ENCODE measurements at places on chromosomes 2 and 18. TPM values are rescaled to one million over a fixed set of nuclear protein-coding genes. Genes with fewer than 3 reads are reported as not detected.

- H3K27me3 ChIP-seq: no peaks in the 10 kb centered on the region
- no peak overlapping the region for H3K27ac ChIP-seq
- DNase-seq: no peak
- no peaks in the 10 kb centered on the region for H3K4me1 ChIP-seq
These were observed 60.1 kb downstream of the DSC3 start for GRCh38 chr18:30982285-30982992.

DNA sequence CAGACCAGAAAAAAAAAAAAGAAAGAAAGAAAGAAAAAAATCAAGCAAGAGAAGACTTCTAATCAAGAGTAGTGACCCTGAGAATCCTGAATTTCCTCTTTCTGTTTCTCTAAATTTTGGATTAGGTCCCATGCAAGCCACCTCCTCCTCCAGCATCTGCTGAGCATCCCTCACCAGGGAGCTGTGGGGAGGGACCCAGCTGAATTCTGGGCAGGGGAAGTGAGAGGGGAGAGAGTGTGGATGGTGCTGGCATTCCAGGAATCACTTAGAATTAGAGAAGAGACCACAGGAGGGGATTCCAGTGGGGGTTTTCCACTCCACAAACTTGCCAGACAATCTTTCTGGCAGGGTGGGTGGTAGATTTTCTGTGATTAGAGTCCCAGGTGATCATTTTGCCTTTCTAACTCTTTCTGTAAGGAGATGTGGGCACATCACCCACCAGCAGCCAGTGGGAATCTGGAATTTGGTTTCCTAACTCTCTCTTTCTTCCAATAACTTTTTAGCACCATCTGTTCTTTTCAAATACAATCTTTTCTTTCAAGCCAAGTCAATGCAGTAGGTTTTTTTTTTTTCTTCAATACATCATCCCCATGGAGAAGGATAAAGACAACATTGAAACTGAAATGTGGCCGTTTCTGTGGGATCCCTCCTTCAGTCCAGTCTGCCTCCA, 279.2 kb downstream of the CLIP4 start:
- H3K36me3 ChIP-seq: no peaks in the 10 kb centered on the region
- H3K4me1 ChIP-seq: no peaks in the 10 kb centered on the region
- H3K27ac ChIP-seq: no peak overlapping the region
- no peaks in the 10 kb centered on the region for H3K27me3 ChIP-seq

DNA sequence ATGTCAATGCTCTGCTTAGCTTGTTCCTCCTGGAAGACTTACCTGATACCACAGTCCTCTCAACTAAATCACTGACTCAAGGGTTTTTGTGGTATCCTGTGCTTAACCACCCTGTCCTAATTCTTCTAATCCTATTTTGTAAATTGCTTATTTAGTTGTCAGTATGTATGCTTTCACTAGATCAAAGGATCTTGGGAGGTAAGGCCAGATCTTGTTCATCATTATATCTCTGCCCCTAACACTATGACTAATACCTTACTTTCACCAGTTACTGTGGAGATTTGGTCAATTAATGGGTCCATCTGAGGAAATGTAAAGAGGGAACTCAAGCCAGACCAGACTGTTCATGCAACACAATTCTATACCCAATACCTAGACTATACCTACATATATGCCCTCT, 203.2 kb downstream of the GULP1 start:
- H3K27ac ChIP-seq: no peak overlapping the region
- no peak for DNase-seq
- H3K36me3 ChIP-seq: no peaks in the 10 kb centered on the region
- no peaks in the 10 kb centered on the region for H3K4me1 ChIP-seq
- no peak overlapping the region for H3K4me3 ChIP-seq

GRCh38 chr2:192277494-192278109, 82.9 kb upstream of the TMEFF2 start:
- no peaks in the 10 kb centered on the region for H3K36me3 ChIP-seq
- no peaks in the 10 kb centered on the region for H3K4me1 ChIP-seq
- no peak for DNase-seq
- no peaks in the 10 kb centered on the region for H3K27me3 ChIP-seq
- H3K27ac ChIP-seq: no peak overlapping the region

- no peak for DNase-seq
- no peak overlapping the region for H3K27ac ChIP-seq
- H3K4me3 ChIP-seq: no peak overlapping the region
These were observed 53.5 kb upstream of the TCF4 start for GRCh38 chr18:55641486-55641885.

The CHPF gene
- 45.3 TPM for total RNA-seq

The HOXD10 gene
- total RNA-seq: 0.55 TPM

GRCh38 chr2:26612034-26612433, 29.1 kb downstream of the CIB4 start:
- H3K36me3 ChIP-seq: no peaks in the 10 kb centered on the region
- no peak for DNase-seq
- H3K4me3 ChIP-seq: no peak overlapping the region

The IL36A gene
- total RNA-seq: not detected

- peaks cover 54% of the 10 kb centered on the region for H3K36me3 ChIP-seq
- no peaks in the 10 kb centered on the region for H3K27me3 ChIP-seq
- DNase-seq: no peak
- H3K27ac ChIP-seq: no peak overlapping the region
These were observed 4.2 kb downstream of the NABP1 start for GRCh38 chr2:191682126-191682525.

The MAP3K19 gene
- total RNA-seq: not detected

GRCh38 chr2:235091421-235091820, 139.6 kb downstream of the SH3BP4 start:
- H3K27me3 ChIP-seq: peaks cover 6% of the 10 kb centered on the region
- no peak overlapping the region for H3K4me3 ChIP-seq
- H3K36me3 ChIP-seq: no peaks in the 10 kb centered on the region

- DNase-seq: no peak
- H3K36me3 ChIP-seq: no peaks in the 10 kb centered on the region
- no peak overlapping the region for H3K27ac ChIP-seq
- no peaks in the 10 kb centered on the region for H3K27me3 ChIP-seq
- H3K4me1 ChIP-seq: no peaks in the 10 kb centered on the region
- H3K4me3 ChIP-seq: no peak overlapping the region
These were observed 80.9 kb upstream of the KYNU start for GRCh38 chr2:142796588-142796987.

The SCYGR7 gene
- total RNA-seq: not detected

DNA sequence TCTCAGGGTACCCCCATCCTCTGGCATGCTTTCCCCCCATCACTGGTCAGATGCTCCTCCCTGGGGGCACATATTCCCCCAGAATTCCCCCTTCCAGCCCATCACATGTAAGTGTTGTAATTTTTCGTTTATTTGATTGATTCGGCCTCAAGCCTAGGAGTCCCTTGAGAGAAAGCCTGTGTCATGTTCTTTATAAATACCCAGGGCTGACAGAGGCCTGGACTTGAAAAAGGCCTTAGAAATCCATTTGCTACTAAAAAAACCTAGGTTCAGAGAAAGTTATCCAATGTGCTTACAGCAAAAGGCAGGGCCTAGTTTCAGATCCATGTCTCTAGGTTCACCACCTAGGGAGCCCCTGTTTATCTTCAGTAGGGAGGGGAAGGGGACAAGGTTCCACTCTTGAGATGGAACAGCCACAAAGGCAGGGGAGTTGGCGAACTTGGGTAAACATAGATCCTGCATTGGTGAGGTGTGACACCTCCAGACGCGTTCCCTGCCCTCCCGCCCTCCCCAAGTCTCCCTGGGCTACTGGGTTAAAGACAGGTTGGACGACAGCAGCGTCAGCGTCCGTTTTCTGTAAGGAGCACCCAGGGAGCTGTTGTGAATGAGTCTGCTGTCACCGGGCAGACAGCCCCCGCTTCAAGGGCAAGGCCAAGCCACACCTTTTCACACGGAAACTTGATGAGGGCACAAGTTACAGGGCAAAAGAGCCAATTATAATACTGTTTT, 147.8 kb downstream of the EN1 start:
- H3K27ac ChIP-seq: no peak overlapping the region
- no peak for DNase-seq
- H3K4me3 ChIP-seq: no peak overlapping the region
- H3K27me3 ChIP-seq: no peaks in the 10 kb centered on the region
- no peaks in the 10 kb centered on the region for H3K4me1 ChIP-seq

- DNase-seq: no peak
- H3K27ac ChIP-seq: no peak overlapping the region
- H3K4me1 ChIP-seq: no peaks in the 10 kb centered on the region
- no peak overlapping the region for H3K4me3 ChIP-seq
These were observed 183.3 kb downstream of the ASXL3 start for GRCh38 chr18:33761363-33761762.
